Ascending aorta (tissue), 2 donors: ENCODE measurements at places on chromosomes 13 and 19.

DNA sequence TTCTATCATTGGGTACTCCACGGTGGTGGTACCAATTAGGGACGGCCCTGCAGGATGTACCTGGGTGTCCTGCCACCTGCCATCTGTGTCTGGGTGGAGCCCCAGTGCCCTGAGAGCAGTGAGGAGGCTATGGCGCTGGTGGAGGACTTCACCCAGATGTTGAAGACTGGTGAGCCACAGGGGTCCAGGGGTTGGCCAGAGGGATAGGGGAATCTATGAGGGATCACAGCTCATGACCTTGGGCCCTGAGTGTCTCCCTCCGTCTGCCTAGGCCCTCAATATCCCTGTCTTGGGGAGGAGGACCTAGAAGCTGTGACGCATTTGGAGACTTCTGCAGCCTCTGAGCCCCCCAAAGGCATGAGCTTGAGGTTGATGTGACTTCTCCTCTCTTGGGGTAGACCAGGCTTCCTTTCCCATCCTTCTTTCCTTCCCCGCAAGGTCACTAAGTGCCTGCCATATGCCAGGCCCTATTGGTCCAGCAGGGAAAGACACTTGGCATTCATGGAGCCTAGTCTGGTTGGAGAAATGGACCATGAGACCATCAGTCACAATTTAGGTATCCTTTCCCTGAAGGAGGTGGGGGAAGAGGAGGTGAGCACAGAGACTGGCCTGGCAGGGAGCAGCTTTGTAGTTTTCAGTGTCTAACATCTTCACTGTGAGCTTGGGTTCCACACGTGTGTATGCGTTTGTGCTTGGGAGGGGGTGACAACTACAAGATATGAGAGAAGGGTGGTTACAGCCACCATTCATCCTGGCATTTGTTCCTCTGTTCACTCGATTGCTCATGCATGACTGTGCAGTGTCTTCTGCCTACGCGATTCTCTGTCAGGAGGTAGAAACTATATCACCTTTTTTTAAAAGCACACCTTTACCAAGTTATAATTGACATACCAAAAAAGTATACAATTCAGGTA is 5.1 kb upstream of the MZF1 start:
- H3K4me1 ChIP-seq: no peaks in the 10 kb centered on the region
- H3K36me3 ChIP-seq: peaks cover 16% of the 10 kb centered on the region
- no peak overlapping the region for H3K27ac ChIP-seq
- peak; percentile 58 for DNase-seq
- no peaks in the 10 kb centered on the region for H3K27me3 ChIP-seq

- H3K4me1 ChIP-seq: peaks cover 13% of the 10 kb centered on the region
- DNase-seq: no peak
- H3K27me3 ChIP-seq: no peaks in the 10 kb centered on the region
- no peak overlapping the region for H3K27ac ChIP-seq
- H3K36me3 ChIP-seq: peaks cover 18% of the 10 kb centered on the region
- H3K4me3 ChIP-seq: no peak overlapping the region
These were observed 1.6 kb downstream of the FAM83E start for GRCh38 chr19:48613024-48613851.

DNA sequence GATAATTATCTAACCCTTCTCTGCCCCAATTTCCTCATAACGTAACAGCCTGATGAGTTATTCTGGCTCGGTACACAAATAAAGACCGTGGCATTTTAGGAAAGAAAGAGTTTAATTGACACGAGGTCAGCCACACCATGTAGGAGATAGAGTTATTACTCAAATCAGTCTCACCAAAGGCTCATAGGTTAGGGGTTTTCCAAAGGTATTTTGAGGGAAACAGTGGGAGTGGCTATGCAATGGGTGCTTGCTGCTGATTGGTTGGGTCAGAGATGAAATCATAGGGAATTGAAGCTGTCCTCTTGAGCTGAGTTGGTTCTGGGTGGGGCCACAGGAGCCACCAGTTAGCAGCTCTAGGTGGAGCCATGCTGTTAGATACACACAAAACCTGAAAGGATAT is 137.5 kb downstream of the FREM2 start:
- H3K36me3 ChIP-seq: no peaks in the 10 kb centered on the region
- no peak for DNase-seq
- no peaks in the 10 kb centered on the region for H3K4me1 ChIP-seq
- H3K27ac ChIP-seq: no peak overlapping the region
- no peak overlapping the region for H3K4me3 ChIP-seq

GRCh38 chr19:3985643-3986259 is 488 bp upstream of the EEF2 start:
- DNase-seq: no peak
- H3K36me3 ChIP-seq: peaks cover 36% of the 10 kb centered on the region
- peak overlapping the region; percentile 89 for H3K4me3 ChIP-seq
- no peaks in the 10 kb centered on the region for H3K27me3 ChIP-seq
- peaks cover 27% of the 10 kb centered on the region for H3K4me1 ChIP-seq

GRCh38 chr13:93689333-93689732 is 462.7 kb downstream of the GPC6 start:
- no peak overlapping the region for H3K4me3 ChIP-seq
- DNase-seq: no peak
- H3K27me3 ChIP-seq: no peaks in the 10 kb centered on the region
- no peaks in the 10 kb centered on the region for H3K36me3 ChIP-seq

GRCh38 chr13:78826936-78827335 is 168.0 kb upstream of the OBI1 start:
- H3K36me3 ChIP-seq: no peaks in the 10 kb centered on the region
- DNase-seq: no peak
- no peaks in the 10 kb centered on the region for H3K4me1 ChIP-seq
- H3K27ac ChIP-seq: no peak overlapping the region
- H3K27me3 ChIP-seq: no peaks in the 10 kb centered on the region

DNA sequence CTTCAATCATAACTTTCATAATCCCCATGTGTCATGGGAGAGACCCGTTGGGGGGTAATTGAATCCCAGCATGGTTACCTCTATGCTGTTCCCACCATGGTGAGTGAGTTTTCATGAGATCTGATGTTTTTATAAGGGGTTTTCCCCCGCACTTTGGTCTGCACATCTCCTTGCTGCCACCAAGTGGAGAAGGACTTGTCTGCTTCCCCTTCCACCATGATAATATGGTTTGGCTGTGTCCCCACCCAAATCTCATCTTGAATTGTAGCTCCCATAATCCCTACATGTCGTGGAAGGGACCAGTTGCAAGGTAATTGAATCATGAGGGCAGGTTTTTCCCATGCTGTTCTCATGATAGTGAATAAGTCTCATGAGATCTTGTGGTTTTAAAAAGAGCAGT is 524.9 kb downstream of the SLITRK5 start:
- H3K4me3 ChIP-seq: no peak overlapping the region
- H3K27ac ChIP-seq: no peak overlapping the region
- no peak for DNase-seq
- H3K27me3 ChIP-seq: no peaks in the 10 kb centered on the region
- no peaks in the 10 kb centered on the region for H3K36me3 ChIP-seq

DNA sequence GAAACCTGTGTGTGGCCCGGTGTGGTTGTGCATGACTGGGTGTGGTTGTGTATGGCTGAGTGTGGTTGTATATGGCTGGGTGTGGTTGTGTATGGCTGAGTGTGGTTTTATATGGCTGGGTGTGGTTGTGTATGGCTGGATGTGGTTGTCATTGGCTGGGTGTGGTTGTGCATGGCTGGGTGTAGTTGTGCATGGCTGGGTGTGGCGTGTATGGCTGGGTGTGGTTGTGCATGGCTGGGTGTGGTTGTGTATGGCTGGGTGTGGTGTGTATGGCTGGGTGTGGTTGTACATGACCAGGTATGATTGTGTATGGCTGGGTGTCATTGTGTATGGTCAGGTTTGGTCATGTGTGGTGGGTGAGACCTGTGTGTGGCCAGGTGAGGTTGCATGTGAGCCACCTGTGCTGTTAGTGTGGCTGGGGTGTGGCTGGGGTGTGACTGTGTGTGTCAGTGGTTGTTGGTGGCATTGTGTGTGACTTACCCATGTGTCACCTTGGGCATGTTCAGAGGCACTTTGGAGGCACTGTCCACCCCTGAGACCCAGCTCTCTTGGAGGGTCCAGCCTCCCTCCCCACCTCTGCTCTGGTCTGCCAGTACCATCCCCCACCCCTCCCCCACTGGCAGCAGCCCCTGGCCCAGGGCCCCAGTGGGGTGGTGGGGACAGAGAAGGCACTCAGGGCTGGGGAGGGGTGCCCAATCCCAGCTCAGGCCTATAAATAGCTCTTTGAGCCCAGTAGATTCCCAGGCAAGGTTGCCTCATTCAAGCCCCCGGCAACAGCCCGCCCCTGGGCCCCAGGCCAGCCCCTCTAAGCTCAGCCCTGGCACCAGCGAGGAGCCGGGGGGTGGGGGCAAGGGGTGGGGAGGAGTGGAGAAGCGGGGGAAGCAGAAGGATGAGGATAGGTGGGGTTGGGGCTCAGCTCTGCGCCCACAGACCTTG is 3.9 kb upstream of the NCAN start:
- H3K36me3 ChIP-seq: no peaks in the 10 kb centered on the region
- no peaks in the 10 kb centered on the region for H3K27me3 ChIP-seq
- H3K27ac ChIP-seq: no peak overlapping the region
- no peaks in the 10 kb centered on the region for H3K4me1 ChIP-seq
- no peak for DNase-seq
- H3K4me3 ChIP-seq: no peak overlapping the region

DNA sequence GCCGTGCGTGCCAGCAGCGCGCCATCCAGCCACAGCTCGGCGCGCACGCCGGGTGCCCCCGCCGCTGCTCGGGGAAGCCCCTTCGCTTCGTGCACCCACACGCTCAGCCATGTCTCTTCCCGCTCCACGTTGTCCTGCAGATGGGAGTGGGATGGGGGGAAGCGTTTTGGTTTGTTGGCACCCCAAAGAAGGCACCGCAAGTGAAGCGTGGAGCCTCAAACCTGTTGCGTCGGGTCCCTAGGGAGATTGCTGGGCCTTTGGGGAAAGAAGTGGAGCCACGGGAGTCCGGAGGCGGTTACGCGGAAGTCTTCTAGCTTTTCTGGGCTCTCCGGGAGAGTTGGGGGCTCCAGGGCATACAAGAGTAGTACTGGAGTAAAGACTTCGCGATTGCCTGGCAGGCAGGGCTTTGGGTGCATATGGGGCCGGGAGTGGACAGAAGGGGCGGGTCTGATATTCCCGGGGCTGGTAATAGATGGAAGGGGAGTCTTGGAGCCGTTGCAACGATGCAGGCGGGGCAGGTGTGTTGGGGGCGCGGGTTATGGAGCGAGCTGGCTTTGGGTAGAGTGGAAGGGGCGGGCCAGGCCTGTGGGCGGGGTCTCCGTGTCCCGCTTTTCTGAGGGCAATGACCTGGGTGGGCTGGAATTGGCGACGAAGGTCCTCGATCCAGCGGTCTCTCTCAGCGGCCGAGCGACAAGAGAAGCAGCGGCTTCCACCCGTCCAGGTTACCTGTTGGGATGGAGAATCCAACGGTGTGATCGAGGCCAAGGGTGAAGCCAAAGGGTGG is 6.5 kb downstream of the RASAL3 start:
- H3K4me1 ChIP-seq: peaks cover 8% of the 10 kb centered on the region
- H3K4me3 ChIP-seq: peak overlapping the region; percentile 52
- H3K27ac ChIP-seq: no peak overlapping the region

GRCh38 chr13:50587115-50587514 is 256.4 kb downstream of the DLEU7 start:
- no peak overlapping the region for H3K4me3 ChIP-seq
- H3K27ac ChIP-seq: no peak overlapping the region
- H3K4me1 ChIP-seq: no peaks in the 10 kb centered on the region
- no peaks in the 10 kb centered on the region for H3K27me3 ChIP-seq

- no peaks in the 10 kb centered on the region for H3K27me3 ChIP-seq
- H3K4me1 ChIP-seq: no peaks in the 10 kb centered on the region
- no peak overlapping the region for H3K27ac ChIP-seq
- H3K36me3 ChIP-seq: no peaks in the 10 kb centered on the region
These were observed 24.5 kb downstream of the TEX101 start for GRCh38 chr19:43439032-43439708.

DNA sequence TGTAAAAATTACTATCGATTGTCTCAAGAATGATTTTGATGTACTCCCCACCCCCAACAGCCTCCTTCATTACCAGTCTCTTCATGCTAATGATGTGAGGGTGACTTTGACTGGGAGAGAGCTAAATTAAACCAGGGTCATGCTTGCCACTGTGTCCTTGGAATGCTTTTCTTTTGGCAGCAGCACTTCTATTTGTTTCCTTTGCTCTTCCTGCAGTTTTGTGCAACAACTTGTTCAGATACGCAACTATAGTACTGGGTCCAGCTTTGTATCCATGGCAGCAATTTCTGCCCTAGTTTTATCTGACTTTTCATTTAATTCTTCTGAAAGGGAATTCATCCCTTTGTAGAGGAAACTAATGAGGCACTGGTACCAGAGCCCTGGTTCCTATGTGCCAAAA is 2792.1 kb downstream of the PCDH9 start:
- H3K4me3 ChIP-seq: no peak overlapping the region
- no peaks in the 10 kb centered on the region for H3K4me1 ChIP-seq
- no peak overlapping the region for H3K27ac ChIP-seq
- no peaks in the 10 kb centered on the region for H3K27me3 ChIP-seq

GRCh38 chr13:93430381-93430780 is 203.8 kb downstream of the GPC6 start:
- no peak overlapping the region for H3K4me3 ChIP-seq
- no peaks in the 10 kb centered on the region for H3K27me3 ChIP-seq
- H3K36me3 ChIP-seq: no peaks in the 10 kb centered on the region
- DNase-seq: no peak

GRCh38 chr19:49676136-49676783 is 811 bp upstream of the PRMT1 start:
- H3K27ac ChIP-seq: peak overlapping the region; percentile 94
- no peaks in the 10 kb centered on the region for H3K27me3 ChIP-seq
- H3K4me1 ChIP-seq: peaks cover 27% of the 10 kb centered on the region
- H3K36me3 ChIP-seq: peaks cover 4% of the 10 kb centered on the region

GRCh38 chr13:70613295-70613694 is 505.0 kb upstream of the KLHL1 start:
- no peaks in the 10 kb centered on the region for H3K36me3 ChIP-seq
- H3K4me1 ChIP-seq: no peaks in the 10 kb centered on the region

GRCh38 chr13:25200783-25201182 is 28.7 kb upstream of the AMER2 start:
- no peak overlapping the region for H3K27ac ChIP-seq
- no peak overlapping the region for H3K4me3 ChIP-seq
- no peaks in the 10 kb centered on the region for H3K4me1 ChIP-seq
- H3K36me3 ChIP-seq: no peaks in the 10 kb centered on the region
- H3K27me3 ChIP-seq: no peaks in the 10 kb centered on the region

DNA sequence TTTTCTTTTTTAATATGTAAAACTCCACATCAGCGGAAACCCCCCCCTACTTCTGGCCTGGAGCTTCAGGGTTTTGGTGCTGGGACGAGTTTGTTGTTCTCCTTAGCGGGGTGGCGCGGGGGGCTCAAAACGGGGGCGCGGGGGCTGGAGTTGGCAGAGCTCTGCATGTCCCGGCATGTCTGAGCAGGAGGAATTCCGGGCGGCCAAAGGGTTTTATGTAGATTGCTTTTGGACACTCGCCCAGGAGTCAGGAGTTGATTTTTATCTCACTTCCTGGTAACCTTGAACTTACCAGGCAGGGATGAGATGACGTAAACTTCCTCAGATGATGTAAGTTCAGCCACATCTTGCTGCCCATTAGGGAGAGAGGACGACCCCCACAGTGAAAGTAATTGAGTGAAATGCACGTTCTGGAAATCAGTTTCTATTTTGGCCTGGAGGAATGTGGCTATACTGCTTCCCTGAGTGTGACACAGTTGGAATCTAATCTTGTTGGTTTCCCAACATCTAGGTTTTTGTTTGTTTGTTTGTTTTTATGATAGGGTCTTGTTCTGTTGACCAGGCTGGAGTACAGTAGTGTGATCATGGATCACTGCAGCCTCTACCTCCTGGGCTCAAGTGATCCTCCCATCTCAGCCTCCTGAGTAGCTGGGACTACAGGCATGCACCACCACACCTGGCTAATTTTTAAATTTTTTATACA is 21.0 kb upstream of the GDF15 start:
- H3K36me3 ChIP-seq: peaks cover 21% of the 10 kb centered on the region
- peak overlapping the region; percentile 81 for H3K27ac ChIP-seq
- peak; percentile 90 for DNase-seq
- no peak overlapping the region for H3K4me3 ChIP-seq
